ENCODE measurements at places on chromosomes 13 and 19. TPM values are rescaled to one million over a fixed set of nuclear protein-coding genes. Genes with fewer than 3 reads are reported as not detected.
A peak's percentile ranks its signal among the peaks of the same experiment; 100 is the strongest.

GRCh38 chr19:4338441-4339355, at the start of gene STAP2:
Gene STAP2 (minus strand): TSS chr19:4338827. CDS start chr19:4338753, 74 bp downstream.
- H3K4me3 ChIP-seq = peak within 1 kb of the TSS; percentile 30
- H3K36me3 ChIP-seq = no peaks in the 10 kb centered on the region
- DNase-seq = no peak

DNA sequence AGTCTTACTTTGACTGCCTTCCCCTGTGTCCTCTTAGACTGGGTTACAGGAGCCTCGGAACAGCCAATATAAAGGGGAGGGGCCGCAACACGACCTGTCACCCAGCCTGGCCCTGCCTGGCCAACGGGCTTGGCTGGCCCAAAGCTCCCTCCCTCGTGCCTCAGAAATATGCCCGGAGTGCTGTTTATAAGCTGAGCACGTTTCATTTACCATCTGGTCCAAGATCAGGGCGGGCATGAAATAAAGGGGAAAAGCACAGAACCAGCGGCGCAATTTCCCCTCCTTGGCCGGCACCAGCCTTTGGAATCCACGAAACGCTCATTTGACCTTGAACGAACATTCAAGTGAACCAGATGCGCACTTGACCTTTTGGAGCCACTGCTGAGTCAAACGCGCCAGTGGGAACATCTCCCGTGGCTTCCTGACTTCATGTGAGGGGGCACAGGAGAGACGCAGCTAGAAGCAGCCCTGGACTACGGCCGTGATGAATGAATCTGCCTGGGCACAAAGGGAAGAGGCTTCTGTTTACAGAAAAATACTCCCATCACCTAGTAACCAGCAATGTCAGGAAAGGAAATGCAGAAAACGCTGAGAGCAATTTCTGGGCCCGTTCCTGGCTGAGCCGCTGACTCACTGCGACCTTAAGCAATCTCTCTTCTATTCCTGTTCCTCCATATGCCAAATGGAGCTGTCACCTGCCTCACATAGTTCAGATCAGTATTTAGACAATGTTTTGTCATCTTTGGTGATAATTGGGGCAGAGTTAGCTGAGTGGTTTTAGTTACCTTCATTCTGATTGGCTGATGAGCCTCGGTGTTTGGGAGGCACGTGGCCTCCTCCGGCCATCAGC, 53.3 kb downstream of the RFX2 start:
- H3K4me3 ChIP-seq = no peak overlapping the region
- no peaks in the 10 kb centered on the region for H3K36me3 ChIP-seq
- no peaks in the 10 kb centered on the region for H3K27me3 ChIP-seq
- H3K4me1 ChIP-seq = peaks cover 3% of the 10 kb centered on the region
- peak overlapping the region; percentile 76 for H3K27ac ChIP-seq
- peak; percentile 92 for DNase-seq

DNA sequence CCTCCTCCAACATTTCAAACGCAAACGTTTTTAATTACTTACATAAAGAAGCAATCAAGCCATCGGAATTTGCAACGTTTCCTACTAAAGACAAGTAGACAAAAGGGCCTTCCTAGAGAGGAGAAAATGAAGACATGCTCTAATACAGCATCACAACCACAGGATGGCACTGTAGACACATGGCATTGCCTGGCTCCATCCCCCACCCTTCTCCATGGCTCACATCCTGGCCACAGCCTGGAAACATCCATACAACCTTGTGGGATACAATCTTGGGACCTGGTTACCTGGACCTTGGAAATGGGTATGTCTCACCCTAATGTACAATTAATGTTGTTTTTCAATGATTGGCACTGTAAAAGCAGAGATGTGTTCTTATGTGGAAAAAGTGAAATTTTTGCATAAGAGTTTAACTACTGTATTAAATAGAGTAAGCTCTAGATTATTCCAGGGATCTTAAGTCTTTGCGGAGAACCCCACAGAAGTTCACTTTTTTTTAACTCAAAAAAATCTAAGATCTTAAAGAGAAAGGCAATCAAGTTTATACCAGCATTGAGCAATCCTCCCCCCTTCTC, 21.5 kb downstream of the EBPL start:
- no peak overlapping the region for H3K27ac ChIP-seq
- H3K27me3 ChIP-seq = no peaks in the 10 kb centered on the region
- no peak for DNase-seq
- no peaks in the 10 kb centered on the region for H3K36me3 ChIP-seq

DNA sequence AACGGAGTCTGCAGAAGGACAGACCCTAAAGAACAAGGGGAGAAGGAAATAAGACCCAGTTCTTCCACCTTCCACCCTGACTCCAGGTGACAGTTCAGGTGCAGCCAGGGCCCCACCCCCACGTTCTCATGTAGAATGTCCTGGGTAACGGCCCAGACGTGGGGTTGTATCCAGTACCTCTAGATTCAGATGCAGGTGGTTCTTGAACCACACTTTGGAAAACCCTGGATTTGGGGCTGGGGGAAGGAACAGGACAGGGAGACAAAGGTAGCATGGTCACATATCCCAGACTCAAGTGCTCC, 2.2 kb downstream of the DMPK start:
- H3K4me1 ChIP-seq = no peaks in the 10 kb centered on the region
- no peak overlapping the region for H3K4me3 ChIP-seq
- no peak overlapping the region for H3K27ac ChIP-seq
- no peaks in the 10 kb centered on the region for H3K27me3 ChIP-seq

- no peak within 1 kb of the TSS for H3K27ac ChIP-seq
These were observed at the start of gene WDR88 for GRCh38 chr19:33132021-33132420. Gene WDR88 (plus strand): TSS chr19:33132114. CDS start chr19:33132170, 56 bp downstream.

DNA sequence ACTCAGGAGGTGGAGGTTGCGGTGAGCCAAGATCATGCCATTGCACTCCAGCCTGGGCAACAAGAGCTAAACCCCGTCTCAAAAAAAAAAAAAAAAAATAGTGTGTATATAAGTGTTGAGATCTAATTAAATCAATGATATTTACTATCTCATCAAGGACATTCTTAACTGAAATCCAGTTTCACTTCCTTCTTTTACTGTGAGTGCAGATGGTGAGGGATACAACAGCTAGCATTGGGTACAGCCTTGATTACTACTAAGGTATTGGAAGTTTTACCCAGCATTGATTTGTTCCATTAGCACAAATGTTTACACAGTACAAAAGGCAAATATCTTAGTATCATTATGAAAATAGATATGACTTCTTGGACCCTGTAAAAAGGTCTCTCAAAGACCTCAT, 546.6 kb downstream of the KCTD12 start:
- H3K4me1 ChIP-seq = no peaks in the 10 kb centered on the region
- no peak for DNase-seq
- H3K36me3 ChIP-seq = no peaks in the 10 kb centered on the region

- no peak for DNase-seq
- no peak overlapping the region for H3K27ac ChIP-seq
- no peaks in the 10 kb centered on the region for H3K27me3 ChIP-seq
- H3K36me3 ChIP-seq = no peaks in the 10 kb centered on the region
These were observed 441.1 kb downstream of the FGF9 start for GRCh38 chr13:22111961-22112360.

DNA sequence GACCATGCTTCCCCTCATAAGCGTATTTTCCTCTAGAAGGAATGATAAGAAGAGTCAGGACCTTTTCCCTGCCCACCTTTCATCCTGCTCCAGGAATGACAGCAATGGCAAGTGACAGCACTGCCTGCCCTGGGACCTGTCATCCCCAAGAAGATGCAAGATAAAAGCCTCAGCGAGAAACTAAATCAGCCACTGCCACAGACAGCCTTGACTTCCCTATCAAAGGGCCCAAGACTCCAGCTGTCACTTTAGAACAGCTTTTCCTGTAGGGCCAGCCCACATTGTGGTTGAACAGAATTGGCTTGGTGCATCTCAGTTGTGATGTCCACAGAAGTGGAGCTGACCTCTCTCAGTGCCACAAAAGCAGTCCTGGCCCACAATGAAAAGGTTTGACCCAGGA, 1.1 kb downstream of the RAB8A start:
- H3K27me3 ChIP-seq = no peaks in the 10 kb centered on the region
- DNase-seq = no peak
- no peak overlapping the region for H3K4me3 ChIP-seq
- H3K36me3 ChIP-seq = no peaks in the 10 kb centered on the region

GRCh38 chr13:90142251-90142650, 1205.2 kb upstream of the MIR17HG start:
- no peak for DNase-seq
- no peak overlapping the region for H3K4me3 ChIP-seq
- H3K27ac ChIP-seq = no peak overlapping the region
- H3K4me1 ChIP-seq = no peaks in the 10 kb centered on the region

DNA sequence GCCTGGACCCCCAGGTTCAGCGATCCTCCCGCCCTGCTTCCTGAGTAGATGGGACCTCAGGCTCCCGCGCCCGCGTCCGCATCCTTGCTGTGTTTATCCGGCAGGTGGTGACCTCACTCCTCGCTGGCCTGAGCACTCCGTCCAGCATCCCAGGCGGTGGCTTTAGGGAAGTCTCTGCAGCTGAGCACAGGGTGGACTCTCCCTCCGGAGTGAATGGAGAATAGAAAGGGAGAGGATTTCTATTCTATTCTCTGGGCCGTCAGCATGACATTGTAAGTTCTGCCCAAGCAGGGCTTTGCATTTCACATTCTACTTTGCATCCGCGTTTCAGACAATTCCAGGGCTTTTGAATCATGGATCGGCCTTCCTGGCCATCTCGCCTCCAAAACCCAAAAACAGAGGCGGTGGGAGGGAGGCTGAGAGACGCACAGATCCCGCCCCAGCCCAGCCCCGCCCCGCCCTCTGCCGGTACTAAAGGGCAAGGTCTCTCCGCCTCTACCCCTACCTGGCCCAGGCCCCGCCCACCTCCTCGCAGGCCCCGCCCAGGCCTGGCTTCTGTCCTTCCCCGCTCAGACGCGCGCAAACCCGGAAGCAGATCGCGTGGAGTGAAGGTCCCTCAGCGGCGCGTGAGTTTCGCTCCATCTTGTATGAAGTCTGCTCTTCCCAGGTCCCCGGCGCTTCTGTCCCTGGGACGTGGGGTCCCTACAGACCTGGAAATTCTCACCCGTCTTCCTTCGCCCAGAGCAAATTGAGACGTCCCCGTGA, at the start of gene ZNF525:
Gene ZNF525, plus strand, starts transcription at position 572 of the 765 bp plus-strand sequence. CDS start 6,577 bp downstream, outside the sequence.
- no peak within 1 kb of the TSS for H3K27ac ChIP-seq
- peak within 1 kb of the TSS; percentile 52 for H3K4me3 ChIP-seq
- H3K4me1 ChIP-seq = no peaks in the 10 kb centered on the region
- H3K27me3 ChIP-seq = no peaks in the 10 kb centered on the region
- no peaks in the 10 kb centered on the region for H3K36me3 ChIP-seq

DNA sequence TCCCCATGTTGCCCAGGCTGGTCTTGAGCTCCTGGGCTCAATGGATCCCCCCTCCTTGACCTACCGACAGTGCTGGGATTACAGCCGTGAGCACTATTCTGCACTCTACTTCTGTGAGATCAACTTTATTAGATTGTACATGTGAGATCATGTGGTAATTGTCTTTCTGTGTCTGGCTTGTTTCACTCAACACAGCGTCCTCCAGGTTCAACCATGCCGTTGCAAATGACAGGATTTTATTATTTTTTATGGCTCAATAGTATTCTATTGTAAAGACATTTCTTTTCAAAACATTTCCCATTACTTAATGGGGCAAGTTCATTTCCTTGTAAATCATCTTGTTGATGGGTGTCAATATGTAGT, 1.5 kb upstream of the OBI1 start:
- no peaks in the 10 kb centered on the region for H3K27me3 ChIP-seq
- no peak overlapping the region for H3K27ac ChIP-seq
- peak overlapping the region; percentile 96 for H3K4me3 ChIP-seq
- no peaks in the 10 kb centered on the region for H3K36me3 ChIP-seq

- peak overlapping the region; percentile 51 for H3K4me3 ChIP-seq
- DNase-seq = no peak
- H3K27me3 ChIP-seq = no peaks in the 10 kb centered on the region
- H3K36me3 ChIP-seq = no peaks in the 10 kb centered on the region
- H3K4me1 ChIP-seq = no peaks in the 10 kb centered on the region
These were observed 713 bp downstream of the KRI1 start for GRCh38 chr19:10565028-10565566.

Gene SLITRK1
- total RNA-seq = 0.24 TPM

Gene FFAR3
- total RNA-seq = 0.39 TPM

Gene A1BG
- 11.3 TPM for total RNA-seq

Gene ARID3A
- total RNA-seq = 13.8 TPM

Gene C19orf33
- total RNA-seq = 2.0 TPM

Measured in aorta (tissue), 5 donors.